A549 (cell line): ENCODE measurements at places on chromosomes 12 and 14. TPM values are rescaled to one million over a fixed set of nuclear protein-coding genes. Genes with fewer than 3 reads are reported as not detected.
A peak's percentile ranks its signal among the peaks of the same experiment; 100 is the strongest.

The COX8C gene
- not detected in 3 replicates for polyA plus RNA-seq

DNA sequence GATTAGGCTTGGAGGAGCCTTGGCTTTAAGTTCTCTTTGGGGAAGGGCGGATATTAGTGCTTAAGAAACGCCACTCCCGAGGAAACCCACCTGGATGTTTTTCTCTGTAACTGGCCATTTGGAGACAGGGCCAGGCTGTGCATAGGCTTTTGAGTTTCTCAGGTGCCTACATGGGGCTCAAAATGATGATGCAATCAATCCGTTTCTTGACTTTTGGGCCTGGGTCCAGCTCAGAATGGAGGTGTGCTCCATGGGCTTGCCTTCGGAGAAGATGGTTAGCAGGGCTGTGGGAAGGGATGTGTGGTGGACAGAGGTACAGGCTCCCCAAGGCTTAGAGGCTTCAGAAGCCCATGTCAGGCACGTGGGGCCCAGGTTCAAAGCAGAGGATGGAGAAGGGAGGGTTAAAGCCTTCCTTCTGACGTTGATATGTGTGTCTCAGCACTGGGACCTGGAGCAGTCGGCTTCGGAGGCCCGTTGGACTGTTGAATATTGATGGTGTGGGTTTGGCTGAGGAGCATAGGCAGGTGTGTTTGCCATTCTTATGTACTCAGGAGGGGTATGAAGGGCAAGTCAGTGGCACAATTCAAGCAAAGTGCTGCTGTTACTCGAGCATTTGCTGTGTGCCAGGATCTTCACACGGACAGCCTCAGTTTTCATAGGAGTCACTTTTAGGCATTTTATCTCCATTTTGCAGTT lies 82.8 kb downstream of the SLC25A47 start:
- no peak for DNase-seq

- DNase-seq = no peak
Measured at GRCh38 chr12:61213646-61214045, 1046.6 kb upstream of the USP15 start.

- DNase-seq = no peak
Measured at GRCh38 chr12:127419111-127419510, 847.9 kb upstream of the TMEM132C start.

The OLR1 gene
- polyA plus RNA-seq = 0.44 to 0.92 TPM (median 0.81 TPM) in 3 replicates

GRCh38 chr14:22839159-22839779 lies 2.9 kb downstream of the MMP14 start:
- no peak for DNase-seq

DNA sequence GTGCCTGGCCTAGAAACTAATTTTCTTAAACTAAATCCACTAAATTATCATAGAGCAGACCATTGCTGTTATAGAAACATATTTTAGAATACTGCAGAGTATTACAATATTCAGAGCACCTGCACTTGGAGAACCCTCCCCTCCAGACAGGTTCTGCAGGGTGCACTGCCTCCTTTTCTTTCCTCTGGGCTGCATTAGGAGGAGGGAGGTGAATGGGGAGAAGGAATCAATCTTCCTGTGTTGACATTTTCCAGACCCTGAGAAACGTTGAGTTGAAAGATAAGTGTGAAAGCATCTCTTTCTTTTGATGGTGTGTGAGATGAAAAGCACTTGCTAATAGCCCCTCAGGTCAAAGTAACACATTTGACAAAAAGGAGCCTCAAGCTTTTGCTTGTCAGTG lies 7.3 kb downstream of the SYNE2 start:
- no peak for DNase-seq

GRCh38 chr14:95327558-95328374 lies 8.1 kb upstream of the CLMN start:
- no peak for DNase-seq

The SELPLG gene
- 0.43 to 0.67 TPM (median 0.65 TPM) in 3 replicates for polyA plus RNA-seq

The SLC4A8 gene
- polyA plus RNA-seq = 1.1 to 1.6 TPM (median 1.4 TPM) in 3 replicates

DNA sequence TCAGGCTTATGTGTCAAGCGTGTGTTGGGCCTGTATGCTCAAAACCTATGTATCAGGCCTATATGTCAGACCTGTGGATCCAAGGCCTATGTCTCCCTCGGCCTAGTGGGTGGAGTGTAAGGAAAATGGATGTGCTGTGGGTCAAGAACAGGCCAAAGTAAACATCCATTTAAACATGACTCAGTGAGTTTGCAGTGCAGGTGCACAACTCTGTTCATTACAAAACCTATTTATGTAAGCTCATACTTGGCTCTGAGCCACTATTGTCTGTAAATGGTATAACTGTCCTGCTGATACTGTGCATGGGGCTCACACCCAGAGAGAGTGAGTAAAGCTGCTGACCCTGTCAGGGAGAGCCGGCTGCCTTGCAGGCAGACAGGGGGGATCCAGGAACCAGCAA lies 249.7 kb upstream of the AVPR1A start:
- no peak for DNase-seq

DNA sequence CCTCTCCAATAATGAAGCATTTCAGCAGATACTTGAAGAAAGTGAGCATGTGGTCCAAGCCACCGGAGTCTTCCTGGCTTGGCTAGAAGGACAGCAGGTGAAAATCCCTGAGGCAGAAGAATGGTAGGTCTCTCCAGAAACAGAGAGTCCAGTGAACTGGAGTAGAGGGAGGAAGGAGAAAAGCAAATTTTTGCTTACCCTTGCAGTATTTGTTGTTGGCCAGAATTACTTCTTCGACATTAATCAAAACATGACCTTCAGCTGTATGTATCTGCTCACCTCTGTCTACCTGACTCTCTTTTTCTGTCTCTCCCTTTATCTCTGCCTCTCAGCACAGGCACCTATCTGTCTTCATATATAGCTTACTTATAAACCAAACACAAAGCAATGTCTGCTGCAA lies 208.9 kb downstream of the SYT1 start:
- no peak for DNase-seq

The TCL1B gene
- not detected in 3 replicates for polyA plus RNA-seq

The CLEC1B gene
- polyA plus RNA-seq = not detected in 3 replicates

The PRICKLE1 gene
- 1.1 to 1.5 TPM (median 1.4 TPM) in 3 replicates for polyA plus RNA-seq

DNA sequence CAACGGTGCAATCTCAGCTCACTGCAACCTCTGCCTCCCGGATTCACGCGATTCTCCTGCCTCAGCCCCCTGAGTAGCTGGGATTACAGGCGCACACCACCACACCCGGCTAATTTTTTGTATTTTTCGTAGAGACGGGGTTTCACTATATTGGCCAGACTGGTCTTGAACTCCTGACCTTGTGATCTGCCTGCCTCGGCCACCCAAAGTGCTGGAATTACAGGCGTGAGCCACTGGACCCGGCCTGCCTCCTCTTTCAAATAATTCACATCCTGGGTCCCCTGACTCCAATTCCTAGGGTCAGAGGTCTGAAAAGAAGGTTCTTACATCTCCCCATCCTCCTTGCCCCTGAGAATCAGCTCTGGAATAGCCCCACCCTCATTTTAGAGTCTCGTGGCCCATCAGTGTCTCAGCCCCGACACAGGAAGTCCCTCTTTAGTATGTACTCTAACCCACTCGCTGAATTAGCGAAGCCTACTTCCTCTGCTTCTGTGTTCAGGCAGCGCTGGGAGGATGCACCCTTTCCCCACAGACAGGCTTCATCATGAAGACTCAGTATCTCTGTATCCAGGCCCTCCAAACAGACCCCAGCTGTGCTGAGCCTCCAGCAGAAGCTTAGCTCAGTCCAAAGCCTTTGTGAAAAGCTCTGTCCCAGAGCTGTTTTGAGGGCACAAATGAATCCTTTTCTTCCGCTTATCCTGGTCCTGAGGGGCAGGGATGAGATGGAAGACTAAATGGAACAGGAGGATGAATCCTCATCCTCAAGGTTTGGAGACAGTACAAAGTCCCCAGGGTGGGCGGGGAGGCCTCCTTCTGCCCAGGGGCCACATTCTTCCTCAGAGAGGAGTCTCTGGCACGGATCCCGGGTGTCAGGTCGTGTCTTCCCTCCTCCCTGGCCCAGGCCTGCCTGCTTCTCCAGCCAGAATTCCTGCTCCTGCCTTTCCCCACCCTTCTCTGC lies 3.5 kb downstream of the LPAR5 start:
- DNase-seq = no peak

The R3HDM2 gene
- polyA plus RNA-seq = 14.0 to 14.7 TPM (median 14.4 TPM) in 3 replicates

The TDP1 gene
- polyA plus RNA-seq = 14.7 to 15.3 TPM (median 15.2 TPM) in 3 replicates

The GYS2 gene
- polyA plus RNA-seq = 0.04 TPM in 1 of 3 replicates, not detected in the others

DNA sequence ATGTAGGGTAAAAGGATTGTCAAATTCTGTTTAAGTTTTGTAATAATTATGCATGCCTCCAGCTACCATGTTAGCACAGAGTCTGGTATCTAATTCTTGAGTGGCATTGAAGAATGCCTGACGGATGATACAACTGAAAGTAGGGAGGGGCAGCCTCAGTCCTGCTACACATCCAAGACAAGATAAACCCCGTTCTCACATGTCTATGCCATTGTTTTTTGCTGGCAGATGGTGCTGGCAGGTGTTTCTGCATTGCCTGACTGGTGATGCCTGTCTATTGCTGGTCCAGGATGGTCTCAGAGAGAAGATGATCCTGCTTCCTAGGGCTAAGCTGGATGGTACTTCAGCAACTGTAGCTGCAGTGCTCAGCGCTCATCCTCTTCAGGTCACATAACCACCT lies 245.8 kb upstream of the NAV3 start:
- DNase-seq = no peak

- no peak for DNase-seq
Measured at GRCh38 chr12:24088751-24089509, 139.5 kb upstream of the SOX5 start.

DNA sequence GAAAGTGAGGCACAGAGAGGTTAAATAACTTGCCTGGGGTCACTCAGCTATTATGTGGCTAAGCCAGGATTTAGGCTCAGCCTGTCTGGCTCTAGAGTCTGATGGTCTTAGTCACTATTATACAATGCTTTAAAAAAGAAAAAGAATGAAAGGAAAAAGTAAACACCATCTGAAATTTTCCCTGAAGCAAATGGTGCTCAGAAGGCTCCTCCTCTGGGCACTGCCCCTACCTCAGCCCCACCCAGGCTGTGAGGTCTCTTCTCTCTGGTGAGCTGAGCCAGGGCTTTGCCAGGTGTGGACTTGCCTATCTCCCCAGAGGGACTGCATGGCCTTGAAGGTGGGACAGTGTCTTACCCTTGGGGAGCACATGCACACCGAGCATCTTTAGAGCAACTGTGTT lies 117.5 kb upstream of the DYRK2 start:
- DNase-seq = no peak

The SLC39A5 gene
- 0.09 to 0.23 TPM in 2 of 3 replicates, not detected in the other for polyA plus RNA-seq

The ZFYVE1 gene
- 5.8 to 7.4 TPM (median 7.4 TPM) in 3 replicates for polyA plus RNA-seq

- no peak for DNase-seq
Measured at GRCh38 chr14:66383257-66383656, 102.9 kb upstream of the CCDC196 start.

DNA sequence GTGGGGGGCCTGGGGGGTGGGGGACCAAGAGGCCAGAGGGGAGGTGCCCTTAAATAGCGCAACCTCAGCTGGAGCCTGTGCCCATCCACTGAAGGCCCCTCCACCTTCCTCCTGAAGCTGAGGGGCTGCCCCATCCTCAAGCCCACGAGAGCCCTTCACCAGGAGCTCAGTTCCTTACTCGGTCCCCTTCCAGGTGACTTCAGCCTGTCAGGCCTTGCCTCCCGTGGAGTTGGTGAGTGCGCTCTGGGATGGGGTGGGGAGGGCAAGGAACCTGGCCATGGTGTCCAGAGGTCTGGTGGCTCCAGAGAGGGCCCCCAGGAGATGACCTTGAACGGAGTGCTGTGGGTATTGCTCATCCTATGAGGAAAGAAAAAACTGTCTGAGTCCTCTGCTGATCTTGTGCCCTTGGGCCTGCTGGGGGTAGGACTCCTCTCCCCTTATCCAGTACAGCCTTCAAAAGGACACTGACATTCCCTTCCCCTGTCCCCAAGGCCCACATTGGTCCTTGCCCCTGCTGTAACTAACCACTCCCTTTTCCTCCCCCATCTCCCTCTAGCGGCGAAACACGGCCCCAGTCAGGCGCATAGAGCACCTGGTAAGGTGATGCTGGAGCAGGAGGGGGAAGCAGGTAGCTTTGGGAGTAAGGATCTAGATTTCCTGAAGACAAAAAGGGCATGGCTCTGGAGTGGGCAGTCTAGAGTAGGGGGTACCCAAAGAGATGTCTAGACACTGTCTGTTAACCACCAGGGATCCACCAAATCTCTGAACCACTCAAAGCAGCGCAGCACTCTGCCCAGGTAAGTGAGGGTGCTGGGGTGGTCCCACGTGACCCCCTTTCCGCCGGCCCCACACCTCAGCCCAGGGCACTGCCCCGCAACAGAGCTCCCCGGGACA lies 3.6 kb downstream of the TNS2 start:
- peak; percentile 70 for DNase-seq

The DCN gene
- not detected in 3 replicates for polyA plus RNA-seq

- no peak for DNase-seq
Measured at GRCh38 chr14:55518391-55518790, 61.6 kb upstream of the KTN1 start.

DNA sequence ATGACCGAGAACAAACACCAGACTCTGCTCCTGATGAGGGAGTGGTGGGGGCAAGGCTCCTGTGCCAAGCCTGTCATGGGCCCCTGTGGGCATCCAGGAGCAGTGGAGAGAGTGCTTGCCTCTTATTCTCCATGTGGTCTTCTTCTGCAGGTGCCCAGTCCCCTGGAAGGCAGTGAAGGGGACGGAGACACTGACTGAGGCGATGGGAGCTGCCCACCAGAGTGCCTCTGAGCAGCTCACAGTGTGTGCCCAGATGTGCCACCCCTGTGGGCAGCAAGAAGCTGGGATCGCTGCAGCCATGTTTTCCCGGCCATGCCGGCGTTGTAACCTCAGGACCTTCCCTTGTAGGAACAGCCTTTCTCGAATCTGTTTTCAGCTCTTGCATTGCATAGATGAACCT lies 6.4 kb upstream of the EP400 start:
- no peak for DNase-seq

- no peak for DNase-seq
Measured at GRCh38 chr14:51607711-51608110, 44.0 kb upstream of the FRMD6 start.

The KRT83 gene
- 43.3 to 52.1 TPM (median 44.8 TPM) in 3 replicates for polyA plus RNA-seq

DNA sequence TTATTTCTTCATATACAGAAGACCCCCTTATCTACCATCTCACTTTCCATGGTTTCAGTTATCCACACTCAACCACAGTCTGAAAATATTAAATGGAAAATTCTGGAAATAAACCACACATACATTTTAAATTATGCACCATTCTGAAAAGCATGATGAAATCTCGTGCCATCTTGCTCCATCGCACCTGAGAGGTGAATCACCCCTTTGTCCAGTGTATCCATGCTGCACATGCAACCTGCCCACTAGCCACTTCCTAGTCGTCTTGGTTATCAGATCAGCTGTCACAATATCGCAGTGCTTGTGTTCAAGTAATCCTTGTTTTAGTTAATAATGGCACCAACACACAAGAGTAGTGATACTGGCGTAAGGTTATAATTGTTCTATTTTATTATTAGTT lies 145.7 kb downstream of the C12orf42 start:
- no peak for DNase-seq

The FOXG1 gene
- 0.07 to 1.1 TPM (median 0.10 TPM) in 3 replicates for polyA plus RNA-seq
